ENCODE measurements at places on chromosomes 7 and 10. TPM values are rescaled to one million over a fixed set of nuclear protein-coding genes. Genes with fewer than 3 reads are reported as not detected.

DNA sequence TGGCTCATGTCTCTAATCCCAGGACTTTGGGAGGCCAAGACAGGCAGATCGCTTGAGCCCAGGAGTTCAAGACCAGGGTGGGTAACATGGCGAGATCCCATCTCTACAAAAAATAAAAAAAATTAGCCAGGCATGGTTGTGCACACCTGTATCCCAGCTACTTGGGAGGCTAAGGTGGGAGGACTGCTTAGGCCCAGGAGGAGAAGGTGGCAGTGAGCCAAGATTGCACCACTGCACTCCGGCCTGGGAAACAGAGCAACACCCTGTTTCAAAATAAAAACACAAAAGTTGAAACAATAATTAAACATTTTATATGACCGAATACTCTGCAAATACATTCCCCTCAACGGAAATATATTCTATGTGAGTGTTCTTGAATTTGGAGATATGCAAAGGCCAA is 40.3 kb downstream of the JMJD1C start:
- peaks cover 36% of the 10 kb centered on the region for H3K4me1 ChIP-seq
- no peaks in the 10 kb centered on the region for H3K36me3 ChIP-seq
- H3K4me3 ChIP-seq: no peak overlapping the region
- no peaks in the 10 kb centered on the region for H3K27me3 ChIP-seq
- no peak for DNase-seq
- no peak overlapping the region for H3K27ac ChIP-seq

DNA sequence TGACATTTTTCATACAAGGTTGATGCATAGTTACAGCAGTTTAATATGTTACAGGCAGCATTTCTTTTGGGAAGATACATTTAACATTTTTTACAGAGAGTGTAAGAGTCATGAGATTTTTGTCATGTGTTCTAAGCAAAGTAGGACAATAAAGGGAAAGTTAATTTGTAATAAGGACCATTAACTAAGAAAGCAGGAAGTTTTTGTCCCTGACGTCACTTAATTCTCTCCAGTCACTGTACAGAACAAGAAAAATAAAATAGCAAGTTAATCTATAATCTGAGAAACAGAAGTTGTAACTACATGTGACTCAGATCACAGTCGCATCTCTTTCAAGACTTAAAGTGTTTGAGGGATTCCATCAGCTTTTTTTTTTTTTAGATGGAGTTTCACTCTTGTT is 49.5 kb upstream of the CAPZA2 start:
- no peak for DNase-seq
- no peak overlapping the region for H3K27ac ChIP-seq
- no peaks in the 10 kb centered on the region for H3K36me3 ChIP-seq
- no peaks in the 10 kb centered on the region for H3K27me3 ChIP-seq

Gene HTR5A
- total RNA-seq: not detected

DNA sequence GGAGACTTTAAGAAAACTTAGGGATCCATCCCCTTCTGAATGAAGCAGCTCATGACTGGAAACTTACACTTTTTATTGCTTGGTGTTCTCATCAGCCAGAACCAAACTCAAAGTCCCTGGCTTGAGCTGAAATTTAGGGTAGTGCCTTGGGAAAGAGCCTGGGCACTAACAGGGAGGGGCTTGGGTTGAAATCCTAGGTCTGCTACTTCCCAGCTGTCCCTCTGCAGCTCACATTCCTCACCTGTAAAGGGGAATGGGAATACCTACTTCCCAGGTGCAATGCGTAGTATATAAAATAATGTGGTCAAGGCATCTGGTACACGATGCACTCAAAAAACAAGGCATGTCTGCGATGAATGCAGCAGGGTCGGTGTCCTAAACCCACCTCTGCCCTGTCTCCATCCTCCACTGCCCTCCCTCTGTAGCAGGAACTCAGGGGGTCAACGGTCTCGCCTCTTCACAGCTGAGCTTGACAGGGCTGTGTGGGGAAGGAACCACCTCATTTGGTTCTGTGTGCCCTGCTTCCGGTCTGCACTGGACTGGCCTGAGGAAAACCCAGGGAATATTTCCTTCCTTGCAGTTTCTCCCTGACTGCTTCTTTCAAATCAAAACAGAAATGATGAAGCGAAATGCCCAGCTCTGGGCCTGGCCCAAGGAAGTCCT is 80.0 kb downstream of the COBL start:
- H3K27me3 ChIP-seq: peaks cover 3% of the 10 kb centered on the region
- H3K4me3 ChIP-seq: no peak overlapping the region
- H3K27ac ChIP-seq: no peak overlapping the region
- DNase-seq: no peak
- no peaks in the 10 kb centered on the region for H3K4me1 ChIP-seq

GRCh38 chr7:7779888-7780287 is 61.5 kb upstream of the RPA3 start:
- H3K27ac ChIP-seq: no peak overlapping the region
- no peaks in the 10 kb centered on the region for H3K36me3 ChIP-seq
- no peaks in the 10 kb centered on the region for H3K27me3 ChIP-seq
- H3K4me3 ChIP-seq: no peak overlapping the region

DNA sequence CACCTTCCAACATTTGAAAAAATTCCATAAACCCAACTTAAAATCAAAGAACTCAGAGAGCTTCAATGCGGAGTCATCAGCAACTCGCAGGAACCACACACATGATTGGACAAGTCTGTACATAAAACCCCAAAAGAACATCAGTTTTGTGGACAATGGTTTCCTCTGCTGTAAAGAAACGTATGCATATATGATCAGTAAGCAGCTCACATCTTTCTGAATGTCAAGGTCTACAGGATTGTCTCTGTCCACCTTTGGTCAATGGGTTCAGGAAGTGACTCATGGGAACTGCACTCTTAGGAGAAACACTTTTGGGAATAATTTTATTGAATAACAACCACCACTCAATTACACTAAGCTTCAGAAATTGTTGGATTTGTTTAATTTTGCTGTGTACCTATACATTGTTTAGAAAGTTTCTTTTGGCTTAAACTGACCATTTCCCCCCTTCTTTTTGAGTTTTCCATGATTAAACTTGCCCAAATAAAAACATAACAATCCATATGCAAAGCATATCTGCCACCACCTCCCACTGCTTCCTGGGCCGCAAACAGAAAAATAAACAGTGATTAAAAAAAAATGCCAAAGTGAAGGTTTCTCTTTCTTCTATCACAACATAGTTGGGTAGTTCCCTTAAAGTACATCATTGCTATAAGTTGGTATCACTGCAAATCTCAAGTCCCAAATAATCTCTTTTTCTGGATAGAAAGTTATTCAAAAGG is 27.3 kb upstream of the AFAP1L2 start:
- H3K36me3 ChIP-seq: peaks cover 2% of the 10 kb centered on the region
- no peak for DNase-seq
- H3K27ac ChIP-seq: no peak overlapping the region
- H3K4me1 ChIP-seq: no peaks in the 10 kb centered on the region
- H3K4me3 ChIP-seq: no peak overlapping the region

Gene NODAL
- total RNA-seq: 0.49 TPM

Gene CYP3A7
- total RNA-seq: not detected

Gene CLDN4
- total RNA-seq: 0.80 TPM

Gene NACAD
- 12.4 TPM for total RNA-seq

- H3K4me1 ChIP-seq: peaks cover 5% of the 10 kb centered on the region
- no peak for DNase-seq
- peaks cover 3% of the 10 kb centered on the region for H3K36me3 ChIP-seq
- H3K27me3 ChIP-seq: peaks cover 80% of the 10 kb centered on the region
- no peak overlapping the region for H3K4me3 ChIP-seq
Observed at GRCh38 chr7:128172963-128173362, 68.1 kb upstream of the LEP start.

DNA sequence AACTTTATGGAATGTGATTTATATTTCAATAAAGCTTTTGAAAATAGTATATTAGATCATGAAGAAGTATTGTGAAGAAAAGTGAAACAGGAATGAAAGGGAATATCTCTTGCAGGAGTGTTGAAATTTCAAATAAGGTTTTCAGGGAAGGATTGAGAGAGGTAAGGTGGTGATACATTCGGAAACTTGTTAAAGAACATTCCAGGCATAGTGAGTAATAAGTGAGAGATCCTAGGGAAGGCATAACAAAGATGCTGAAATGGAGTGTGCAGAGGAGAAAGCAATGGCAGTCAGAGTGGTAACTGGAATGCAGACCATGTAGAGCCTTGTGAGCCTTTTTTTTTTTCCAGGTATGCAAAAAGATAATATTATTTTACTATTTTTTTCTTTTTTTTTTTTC is 4.1 kb downstream of the OR9A4 start:
- H3K4me3 ChIP-seq: no peak overlapping the region
- H3K27ac ChIP-seq: no peak overlapping the region
- no peaks in the 10 kb centered on the region for H3K27me3 ChIP-seq
- no peaks in the 10 kb centered on the region for H3K36me3 ChIP-seq
- no peaks in the 10 kb centered on the region for H3K4me1 ChIP-seq
- DNase-seq: no peak

- peak overlapping the region; percentile 86 for H3K4me3 ChIP-seq
- DNase-seq: no peak
- H3K4me1 ChIP-seq: peaks cover 22% of the 10 kb centered on the region
- H3K27ac ChIP-seq: peak overlapping the region; percentile 98
Observed at GRCh38 chr7:5421714-5422395, 1.8 kb downstream of the TNRC18 start.

Gene HGF
- 3.4 TPM for total RNA-seq

DNA sequence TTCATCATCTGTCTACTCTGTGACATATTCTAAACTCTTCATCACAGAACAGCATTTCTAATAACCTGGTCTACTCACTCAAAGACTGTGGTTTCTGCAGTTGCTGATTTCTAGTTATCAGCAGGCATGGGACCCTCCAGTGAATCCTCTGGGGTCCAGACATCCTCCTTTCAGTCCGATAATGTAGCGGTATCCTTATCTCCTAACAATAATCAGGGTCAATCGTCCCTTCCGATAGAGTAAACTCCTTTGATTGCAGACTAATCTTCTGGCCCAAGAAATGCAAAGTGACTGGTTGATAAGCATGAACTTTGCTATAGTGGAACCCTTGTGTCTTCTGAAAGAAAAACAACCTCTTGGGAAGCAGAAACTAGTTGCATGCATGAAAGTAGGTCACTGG is 1209.8 kb upstream of the CELF2 start:
- no peak for DNase-seq
- no peaks in the 10 kb centered on the region for H3K4me1 ChIP-seq
- H3K36me3 ChIP-seq: no peaks in the 10 kb centered on the region
- H3K27ac ChIP-seq: no peak overlapping the region

GRCh38 chr10:86123304-86123703 is 243.3 kb downstream of the GRID1 start:
- H3K27ac ChIP-seq: no peak overlapping the region
- no peaks in the 10 kb centered on the region for H3K4me1 ChIP-seq
- DNase-seq: peak; percentile 29
- H3K36me3 ChIP-seq: no peaks in the 10 kb centered on the region
- H3K27me3 ChIP-seq: peaks cover 1% of the 10 kb centered on the region

DNA sequence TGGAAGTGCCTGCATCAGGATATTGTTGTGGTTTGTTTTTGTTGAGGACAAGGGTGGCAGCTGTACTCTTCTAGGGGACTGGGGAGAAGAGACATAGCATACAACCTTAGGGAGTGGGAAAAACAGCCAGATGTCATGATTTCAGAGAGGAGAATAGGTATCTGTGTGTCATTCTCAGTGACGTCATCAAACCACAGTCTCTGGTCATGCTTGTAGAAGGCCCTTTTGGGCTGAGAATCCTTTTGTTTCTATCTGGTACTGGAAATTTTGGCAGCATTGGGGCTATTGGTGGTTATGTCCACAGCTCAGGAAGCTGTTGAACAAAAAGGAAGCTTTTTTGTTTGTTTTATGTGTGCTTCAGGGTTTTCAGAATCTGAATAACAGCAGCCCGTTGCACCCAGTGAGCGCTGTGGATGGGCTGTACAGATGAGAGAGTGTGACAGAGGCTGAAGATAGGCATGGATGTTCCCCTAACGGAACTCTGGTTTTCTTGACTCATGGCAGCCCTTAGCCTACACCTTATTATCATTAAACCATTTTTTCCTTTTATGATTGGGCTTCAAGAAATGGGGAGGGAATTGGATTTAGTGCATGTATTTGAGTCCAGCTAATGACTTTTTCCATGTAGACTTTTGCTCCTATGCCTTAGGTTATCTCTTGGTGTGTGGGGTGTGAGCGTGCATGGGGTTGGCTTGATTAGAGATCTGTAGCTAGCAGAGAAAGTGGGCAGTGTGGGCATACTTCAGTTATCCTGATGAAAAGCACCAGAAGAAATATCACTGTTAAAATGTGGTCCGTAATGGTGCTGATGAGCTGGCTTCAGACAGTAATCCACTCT is 65.7 kb downstream of the SND1 start:
- no peak for DNase-seq
- no peak overlapping the region for H3K4me3 ChIP-seq
- H3K27ac ChIP-seq: peak overlapping the region; percentile 13
- peaks cover 26% of the 10 kb centered on the region for H3K36me3 ChIP-seq
- peaks cover 5% of the 10 kb centered on the region for H3K4me1 ChIP-seq
- no peaks in the 10 kb centered on the region for H3K27me3 ChIP-seq

Gene SPAG6
- not detected for total RNA-seq

- H3K27me3 ChIP-seq: no peaks in the 10 kb centered on the region
- no peak overlapping the region for H3K27ac ChIP-seq
- peak; percentile 41 for DNase-seq
- peaks cover 4% of the 10 kb centered on the region for H3K36me3 ChIP-seq
- H3K4me3 ChIP-seq: no peak overlapping the region
Observed at GRCh38 chr10:79319115-79319771, 28.0 kb upstream of the PPIF start.

- H3K27me3 ChIP-seq: no peaks in the 10 kb centered on the region
- H3K4me3 ChIP-seq: no peak overlapping the region
- DNase-seq: no peak
- no peaks in the 10 kb centered on the region for H3K36me3 ChIP-seq
- no peak overlapping the region for H3K27ac ChIP-seq
Observed at GRCh38 chr10:15712883-15713282, 6.8 kb downstream of the ITGA8 start.

GRCh38 chr10:129770286-129770685 is 193.8 kb downstream of the EBF3 start:
- no peaks in the 10 kb centered on the region for H3K36me3 ChIP-seq
- no peak overlapping the region for H3K4me3 ChIP-seq
- DNase-seq: peak; percentile 83
- no peak overlapping the region for H3K27ac ChIP-seq
- H3K27me3 ChIP-seq: no peaks in the 10 kb centered on the region
- H3K4me1 ChIP-seq: no peaks in the 10 kb centered on the region

Gene HPSE2
- not detected for total RNA-seq
